Naive thymus-derived CD8-positive, alpha-beta T cell (primary cell): ENCODE measurements at places on chromosomes 5 and 9.

- no peak for DNase-seq
Measured at GRCh38 chr5:112583166-112583565, 154.5 kb upstream of the APC start.

DNA sequence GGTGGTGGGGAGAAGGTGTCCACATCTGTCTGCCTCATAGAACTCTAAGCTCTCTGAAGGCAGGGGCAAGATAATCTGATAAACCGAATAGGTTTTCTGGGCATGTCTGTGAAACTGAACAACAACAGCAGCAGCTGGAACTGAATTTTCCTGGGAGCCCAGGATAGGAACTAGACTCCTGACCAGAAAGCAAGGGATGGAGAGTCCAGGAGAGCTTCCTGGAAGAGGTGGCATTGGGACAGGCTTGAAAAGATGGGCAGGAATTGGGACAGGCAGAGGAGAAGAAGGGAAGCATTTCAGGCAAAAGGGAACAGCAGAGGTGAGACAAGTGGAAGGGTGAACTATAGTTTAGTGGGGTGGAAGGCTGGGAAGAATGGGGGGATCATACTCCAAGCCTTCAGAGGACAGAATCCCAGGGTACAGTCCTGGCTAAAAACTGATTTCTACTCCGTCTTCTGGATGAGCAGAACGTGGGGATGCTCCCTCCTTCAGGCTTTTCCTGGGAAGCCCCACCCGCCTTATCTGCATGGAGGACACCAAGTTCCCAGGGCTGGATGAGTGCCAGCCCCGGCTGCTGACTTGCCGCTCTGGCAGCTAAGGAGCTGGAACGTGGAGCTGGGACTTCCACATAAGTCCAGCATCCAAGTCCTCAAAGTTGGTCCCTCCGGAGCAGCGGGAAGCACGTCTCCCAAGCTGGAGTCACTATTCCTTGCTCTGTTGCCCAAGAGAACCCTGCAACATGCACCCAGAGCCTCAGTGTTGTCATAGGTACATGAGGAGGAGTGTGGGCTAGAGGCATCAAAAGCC is 13.9 kb upstream of the KIF12 start:
- DNase-seq = no peak

DNA sequence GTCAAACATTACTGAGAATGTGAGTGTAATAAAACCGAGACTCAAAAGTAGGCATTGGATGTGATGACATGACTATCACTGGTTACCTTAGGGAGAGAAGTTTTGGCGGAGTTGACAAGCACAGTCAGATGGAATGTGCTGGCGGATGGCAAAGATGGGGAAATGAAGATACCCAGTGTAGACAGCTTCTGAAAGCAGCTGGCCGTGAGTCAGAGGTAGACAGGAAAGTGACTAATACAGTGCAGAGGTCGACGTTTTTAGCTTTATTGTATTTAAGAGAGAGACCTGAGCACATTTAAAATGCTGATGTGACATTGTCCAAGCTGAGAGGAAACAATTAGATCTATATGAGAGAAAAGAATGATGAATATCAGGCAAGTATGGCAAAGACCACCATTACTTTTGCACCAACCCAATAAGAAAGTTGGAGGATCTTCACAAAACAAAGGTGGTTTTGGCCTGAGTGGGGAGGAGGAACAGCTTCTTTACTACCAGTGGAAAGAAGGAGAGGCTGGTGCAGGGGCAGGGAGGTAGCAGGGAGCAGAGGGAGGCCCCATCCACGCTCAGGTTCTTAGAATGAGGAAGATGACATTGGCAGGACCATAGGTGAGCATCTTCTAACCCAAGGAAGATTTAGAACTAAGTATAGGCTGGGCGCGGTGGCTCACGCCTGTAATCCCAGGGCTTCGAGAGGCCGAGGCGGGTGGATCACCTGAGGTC is 36.7 kb upstream of the KCNIP1 start:
- DNase-seq = no peak

GRCh38 chr9:114271556-114272510 is 51.1 kb upstream of the ORM1 start:
- no peak for DNase-seq

DNA sequence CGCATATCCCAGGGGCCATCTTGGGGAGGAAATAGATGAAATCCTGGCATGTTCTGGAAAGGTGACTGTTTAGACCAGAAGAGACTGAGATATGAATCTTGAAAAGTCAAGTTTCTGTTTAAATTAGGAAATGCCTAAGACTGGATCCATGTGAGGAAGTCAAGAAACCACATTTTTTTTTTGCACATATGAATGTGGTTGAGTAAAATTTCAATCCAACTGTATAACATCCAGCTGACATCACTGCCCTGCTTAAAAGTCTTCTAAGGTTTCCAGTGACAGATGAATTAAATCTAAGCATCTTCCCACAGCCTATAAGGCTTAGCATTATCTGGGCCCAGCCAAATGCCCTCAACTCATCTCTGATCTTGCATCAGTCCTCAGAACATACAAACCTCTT is 47.7 kb upstream of the TCERG1 start:
- DNase-seq = no peak

DNA sequence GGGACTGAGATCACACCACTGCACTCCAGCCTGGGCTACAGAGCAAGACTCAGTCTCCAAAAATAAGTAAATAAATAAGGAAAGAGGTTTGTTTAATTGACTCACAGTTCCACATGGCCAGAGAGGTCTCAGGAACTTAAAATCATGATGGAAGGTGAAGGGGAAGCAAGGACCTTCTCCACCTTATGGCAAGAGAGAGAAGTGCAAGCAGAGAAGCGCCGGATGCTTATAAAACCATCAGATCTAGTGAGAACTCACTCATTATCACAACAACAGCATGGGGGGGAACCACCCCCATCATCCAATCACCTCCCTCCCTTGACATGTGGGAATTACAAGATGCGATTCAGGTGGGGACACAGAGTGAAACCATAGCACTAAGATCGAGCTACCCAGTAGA is 22.8 kb upstream of the RGMB start:
- DNase-seq = no peak

GRCh38 chr9:126527109-126527825 is 86.5 kb upstream of the LMX1B start:
- DNase-seq = no peak

- DNase-seq = no peak
Measured at GRCh38 chr5:169222934-169223594, 77.9 kb downstream of the SLIT3 start.

GRCh38 chr5:62718324-62718723 is 139.7 kb downstream of the LRRC70 start:
- DNase-seq = no peak

- no peak for DNase-seq
Measured at GRCh38 chr5:32734827-32735378, 23.8 kb downstream of the NPR3 start.
